Frontal cortex (tissue), 4 donors: ENCODE measurements at places on chromosomes 16 and 17. TPM values are rescaled to one million over a fixed set of nuclear protein-coding genes. Genes with fewer than 3 reads are reported as not detected.

GRCh38 chr16:70410734-70411133, 28.2 kb downstream of the ST3GAL2 start:
- peak; percentile 54 for DNase-seq

DNA sequence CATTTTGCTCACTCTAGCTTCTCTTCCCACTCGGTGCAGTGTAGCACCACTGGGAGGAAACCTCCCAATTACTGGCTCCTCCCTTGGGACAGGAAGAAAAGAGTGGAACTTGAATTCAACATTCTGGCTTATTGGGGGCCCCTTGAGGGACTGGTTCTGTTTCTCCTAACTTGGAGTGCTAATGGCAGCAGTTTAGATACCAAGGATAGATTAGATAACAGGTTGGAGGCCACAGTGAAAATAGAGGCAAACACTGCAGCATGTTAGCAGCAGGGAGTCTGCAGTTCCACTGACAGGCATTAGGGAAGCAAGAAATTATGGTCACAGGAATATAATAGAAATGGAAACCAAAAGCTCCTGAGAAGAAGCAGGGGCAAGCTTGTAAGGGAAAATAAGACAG, 322.0 kb downstream of the ABCC12 start:
- no peak for DNase-seq

DNA sequence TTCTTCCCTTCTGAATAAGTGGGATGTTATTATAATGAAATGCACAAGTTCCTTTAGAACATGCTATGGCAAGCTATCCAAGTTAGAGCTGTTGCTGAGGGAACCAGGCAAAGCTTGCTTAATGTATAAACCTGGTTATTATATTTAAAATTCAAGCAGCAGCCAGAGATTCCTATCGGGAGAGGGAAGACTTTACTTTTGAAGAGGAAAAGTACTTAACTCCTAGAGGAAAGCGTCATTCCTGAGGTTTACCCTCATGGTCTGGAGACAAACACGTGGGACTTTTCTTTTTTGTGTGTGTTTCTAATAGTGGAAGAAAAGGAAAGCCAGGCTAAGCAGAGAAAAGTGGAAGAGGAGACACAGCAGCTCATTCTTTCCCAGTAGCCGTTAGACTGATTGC, 39.9 kb upstream of the MYH10 start:
- DNase-seq, result no peak

DNA sequence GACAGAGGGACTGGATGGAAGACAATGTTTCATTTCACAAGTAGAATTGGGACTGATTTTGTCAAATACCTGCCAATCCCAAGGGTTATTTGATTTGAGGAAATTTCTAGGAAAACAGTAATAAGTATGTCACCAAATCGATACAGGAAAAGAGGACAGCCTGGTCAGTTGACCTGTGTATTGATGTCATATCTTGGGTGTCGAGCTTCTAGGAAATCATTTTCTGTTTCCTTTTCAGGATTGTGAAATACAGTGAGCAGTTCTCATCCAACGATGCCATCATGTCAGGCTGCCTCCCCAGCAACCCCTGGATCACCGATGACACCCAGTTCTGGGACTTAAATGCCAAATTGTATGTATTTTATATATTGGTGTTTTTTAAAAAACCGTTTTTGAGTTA, 56.1 kb downstream of the RGS9 start:
- DNase-seq, result no peak

The PYDC1 gene
- total RNA-seq, result 0.41 TPM

The PIGQ gene
- 16.7 TPM for total RNA-seq
